ENCODE measurements at places on chromosomes 2 and 18. TPM values are rescaled to one million over a fixed set of nuclear protein-coding genes. Genes with fewer than 3 reads are reported as not detected.

The ITGAV gene
- 122 TPM for total RNA-seq

The SPHKAP gene
- total RNA-seq, result 6.9 TPM

The RFX8 gene
- total RNA-seq, result 1.1 TPM

The IL1RN gene
- 1.8 TPM for total RNA-seq

The SMARCAL1 gene
- total RNA-seq, result 13.6 TPM

The SP140 gene
- total RNA-seq, result 1.6 TPM

The KCNF1 gene
- 6.5 TPM for total RNA-seq

The SNTG2 gene
- 1.9 TPM for total RNA-seq

The UPP2 gene
- total RNA-seq, result 0.55 TPM

GRCh38 chr2:112149866-112150435, 11.8 kb downstream of the FBLN7 start:
- peaks cover 10% of the 10 kb centered on the region for H3K36me3 ChIP-seq
- H3K4me3 ChIP-seq, result no peak overlapping the region
- no peaks in the 10 kb centered on the region for H3K27me3 ChIP-seq
- no peak for DNase-seq
- no peak overlapping the region for H3K27ac ChIP-seq
- H3K4me1 ChIP-seq, result no peaks in the 10 kb centered on the region

DNA sequence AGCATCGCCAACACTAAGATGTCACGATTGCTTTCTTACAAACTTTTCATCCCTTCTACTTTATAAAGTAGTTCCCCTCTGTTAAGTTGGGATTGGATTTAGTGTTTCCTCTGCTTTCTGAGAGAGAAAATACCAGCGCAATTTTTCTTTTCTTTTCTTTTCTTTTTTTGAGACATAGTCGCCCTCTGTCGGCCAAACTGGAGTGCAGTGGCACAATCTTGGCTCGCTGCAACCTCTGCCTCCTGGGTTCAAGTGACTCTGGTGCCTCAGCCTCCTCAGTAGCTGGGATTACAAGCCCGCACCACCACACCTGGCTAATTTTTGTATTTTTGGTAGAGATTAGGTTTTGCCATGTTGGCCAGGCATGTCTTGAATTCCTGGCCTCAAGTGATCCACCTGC, 9.0 kb downstream of the RELCH start:
- H3K4me3 ChIP-seq, result no peak overlapping the region
- no peaks in the 10 kb centered on the region for H3K4me1 ChIP-seq
- DNase-seq, result no peak
- no peak overlapping the region for H3K27ac ChIP-seq

- no peaks in the 10 kb centered on the region for H3K4me1 ChIP-seq
- H3K27ac ChIP-seq, result no peak overlapping the region
- no peak for DNase-seq
- H3K4me3 ChIP-seq, result no peak overlapping the region
- H3K27me3 ChIP-seq, result no peaks in the 10 kb centered on the region
Observed at GRCh38 chr2:156864325-156864724, 393.2 kb upstream of the GALNT5 start.

GRCh38 chr18:55499526-55499925, 88.5 kb downstream of the TCF4 start:
- H3K4me1 ChIP-seq, result peaks cover 5% of the 10 kb centered on the region
- no peak for DNase-seq
- no peaks in the 10 kb centered on the region for H3K27me3 ChIP-seq
- no peak overlapping the region for H3K4me3 ChIP-seq
- H3K36me3 ChIP-seq, result no peaks in the 10 kb centered on the region

DNA sequence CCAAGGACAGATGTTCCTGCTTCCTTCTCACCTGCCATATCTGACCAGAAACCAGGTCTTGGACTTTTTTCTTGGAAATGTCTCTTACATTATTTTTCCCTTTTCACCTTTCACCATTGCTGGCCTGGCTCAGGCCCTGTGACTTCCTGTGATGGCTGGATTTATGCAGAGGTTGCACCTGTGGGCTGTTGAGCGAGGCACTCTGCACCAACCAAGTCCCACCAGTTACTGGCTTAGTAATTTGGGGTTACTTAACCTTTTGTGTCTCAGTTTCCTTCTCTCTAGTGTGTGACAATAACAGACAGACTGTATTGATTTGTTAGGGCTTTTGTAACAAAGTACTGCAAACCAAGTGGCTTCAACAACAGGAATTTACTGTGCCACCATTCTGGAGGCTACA, 110.0 kb downstream of the INSIG2 start:
- H3K27ac ChIP-seq, result no peak overlapping the region
- no peaks in the 10 kb centered on the region for H3K4me1 ChIP-seq
- H3K36me3 ChIP-seq, result no peaks in the 10 kb centered on the region
- H3K4me3 ChIP-seq, result no peak overlapping the region

DNA sequence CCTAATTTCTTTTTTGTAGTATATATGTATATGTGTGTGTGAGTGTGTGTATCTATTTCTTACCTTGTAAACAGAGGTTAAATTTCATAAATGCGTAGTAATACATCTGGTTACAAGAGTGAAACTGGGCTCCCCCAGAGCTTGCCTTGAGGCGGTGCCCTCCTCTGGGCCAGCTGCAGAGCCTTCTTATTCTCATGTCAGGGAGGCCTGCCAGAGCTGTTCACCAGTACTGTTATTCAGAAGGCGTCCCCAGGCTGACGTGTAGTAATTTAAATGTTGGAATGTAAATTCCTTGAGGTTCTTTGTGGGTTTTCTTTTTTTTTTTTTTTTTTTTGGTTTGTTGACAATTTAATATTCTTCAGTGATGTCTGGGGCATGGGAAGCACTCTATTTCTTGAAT, 11.2 kb downstream of the COPS8 start:
- H3K4me3 ChIP-seq, result no peak overlapping the region
- H3K27ac ChIP-seq, result no peak overlapping the region
- H3K27me3 ChIP-seq, result no peaks in the 10 kb centered on the region
- peaks cover 20% of the 10 kb centered on the region for H3K36me3 ChIP-seq
- no peak for DNase-seq

- DNase-seq, result no peak
- no peak overlapping the region for H3K27ac ChIP-seq
- no peak overlapping the region for H3K4me3 ChIP-seq
- H3K4me1 ChIP-seq, result peaks cover 7% of the 10 kb centered on the region
- no peaks in the 10 kb centered on the region for H3K27me3 ChIP-seq
Observed at GRCh38 chr2:105912081-105912480, 167.4 kb downstream of the NCK2 start.

DNA sequence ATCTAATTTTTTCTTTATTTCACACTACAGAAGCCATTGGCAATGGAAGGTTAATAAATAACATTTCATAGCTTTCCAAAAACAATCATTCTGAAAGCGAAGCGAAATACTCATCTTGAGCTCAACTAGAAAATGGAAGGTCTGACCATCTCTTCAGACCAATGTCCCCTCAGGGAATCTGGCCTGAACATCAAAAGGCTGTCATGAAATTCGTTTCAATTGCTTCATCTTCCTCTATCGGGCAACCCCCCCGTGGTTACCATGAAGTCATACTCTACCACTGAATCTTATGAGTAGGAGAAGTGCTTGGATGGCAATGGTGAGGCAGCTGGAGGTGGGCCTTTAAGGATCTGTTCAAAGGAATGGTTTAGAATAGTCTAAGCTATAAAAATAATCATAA, 22.9 kb upstream of the CYTIP start:
- H3K36me3 ChIP-seq, result no peaks in the 10 kb centered on the region
- no peak overlapping the region for H3K4me3 ChIP-seq
- no peak overlapping the region for H3K27ac ChIP-seq
- DNase-seq, result no peak
- H3K27me3 ChIP-seq, result no peaks in the 10 kb centered on the region

DNA sequence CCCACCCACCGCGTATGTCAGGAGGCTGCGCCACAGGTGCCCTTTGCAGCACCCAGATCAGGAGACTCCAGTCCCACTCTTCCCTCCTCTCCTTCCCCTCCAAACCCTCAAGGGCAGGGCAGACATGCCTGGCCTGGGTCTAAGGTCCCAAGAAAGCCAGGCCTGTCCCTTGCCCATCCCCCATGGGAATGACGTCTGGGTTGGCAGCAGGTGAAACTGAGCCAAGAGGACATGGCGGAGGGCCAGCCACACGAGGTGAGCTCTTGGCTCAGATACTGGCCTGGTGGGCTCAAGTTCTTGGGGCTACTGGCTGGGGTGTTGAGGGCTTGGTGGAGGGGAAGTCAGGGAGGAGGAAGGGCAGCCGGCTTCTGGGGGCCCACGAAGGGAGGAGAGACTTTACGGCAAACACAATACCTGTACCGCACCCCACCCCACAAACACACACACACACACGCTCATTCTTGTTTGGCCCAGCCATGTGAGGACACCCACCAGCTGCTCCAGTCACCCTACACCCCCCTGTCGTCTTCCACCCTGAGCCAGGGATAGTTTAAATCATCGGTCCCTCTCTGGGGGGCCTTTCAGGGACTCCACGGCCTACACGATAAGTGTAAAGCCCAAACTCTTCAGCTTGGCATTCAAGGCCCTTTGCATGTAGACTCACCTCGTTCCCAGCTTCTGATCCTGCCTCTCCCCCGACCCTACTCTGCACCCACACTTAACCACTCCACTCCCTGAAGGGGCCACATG, 24.1 kb upstream of the TNS1 start:
- no peak overlapping the region for H3K4me3 ChIP-seq
- H3K36me3 ChIP-seq, result peaks cover 3% of the 10 kb centered on the region
- H3K27ac ChIP-seq, result no peak overlapping the region

- H3K27me3 ChIP-seq, result peaks cover 28% of the 10 kb centered on the region
- H3K36me3 ChIP-seq, result peaks cover 6% of the 10 kb centered on the region
- peak overlapping the region; percentile 73 for H3K27ac ChIP-seq
- peak overlapping the region; percentile 13 for H3K4me3 ChIP-seq
- peaks cover 96% of the 10 kb centered on the region for H3K4me1 ChIP-seq
Observed at GRCh38 chr2:219515874-219516629, 1.8 kb downstream of the ASIC4 start.

DNA sequence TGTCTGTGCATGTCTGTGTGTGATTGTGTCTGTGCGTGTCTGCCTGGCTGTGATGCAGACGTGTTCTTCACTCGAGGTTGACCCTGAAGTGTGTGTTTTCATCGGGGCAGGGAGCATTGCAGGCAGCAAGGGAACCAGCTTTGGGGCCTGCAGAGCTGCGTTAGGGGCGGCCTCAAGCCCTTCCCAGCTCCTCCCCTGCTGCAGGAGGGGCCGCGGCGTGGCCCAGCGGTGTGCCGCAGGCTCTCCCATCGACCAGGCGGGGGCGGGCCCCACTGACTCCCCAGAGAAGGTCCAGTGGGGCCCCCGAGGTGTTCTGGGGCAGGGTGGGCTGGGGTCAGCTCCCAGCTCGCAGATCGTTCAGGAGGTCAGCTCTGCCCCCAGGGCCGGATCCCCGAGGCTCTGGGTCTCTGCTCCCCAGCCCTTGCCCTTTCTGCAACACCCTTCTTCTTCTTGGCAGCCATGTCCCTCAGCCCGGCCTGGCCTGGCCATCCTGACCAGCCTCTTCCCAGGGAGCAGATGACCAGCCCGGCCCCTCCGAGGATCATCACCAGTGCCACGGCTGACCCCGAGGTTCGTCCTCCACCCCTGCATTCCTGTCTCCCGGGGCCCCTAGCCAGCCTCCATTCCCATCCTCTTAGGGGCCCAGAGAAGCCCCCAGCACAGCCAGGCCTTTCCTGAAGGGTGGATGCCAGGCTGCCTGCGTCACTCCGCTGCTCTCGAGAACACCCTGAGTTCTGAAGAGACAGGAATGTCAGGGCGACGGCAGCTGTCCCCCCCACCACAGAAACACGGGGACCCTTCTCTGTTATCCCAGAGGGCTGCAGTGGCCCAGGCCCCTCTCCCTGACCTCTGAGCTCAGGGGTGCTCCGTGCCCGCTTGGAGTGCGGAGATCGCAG, 11.1 kb upstream of the KLHL30 start:
- H3K4me1 ChIP-seq, result peaks cover 11% of the 10 kb centered on the region
- no peak overlapping the region for H3K4me3 ChIP-seq
- H3K36me3 ChIP-seq, result peaks cover 3% of the 10 kb centered on the region
- no peak overlapping the region for H3K27ac ChIP-seq
- DNase-seq, result no peak
- H3K27me3 ChIP-seq, result no peaks in the 10 kb centered on the region

- no peak overlapping the region for H3K4me3 ChIP-seq
- H3K36me3 ChIP-seq, result peaks cover 47% of the 10 kb centered on the region
- H3K27me3 ChIP-seq, result no peaks in the 10 kb centered on the region
- no peak overlapping the region for H3K27ac ChIP-seq
Observed at GRCh38 chr2:120971866-120972265, 236.2 kb downstream of the GLI2 start.

DNA sequence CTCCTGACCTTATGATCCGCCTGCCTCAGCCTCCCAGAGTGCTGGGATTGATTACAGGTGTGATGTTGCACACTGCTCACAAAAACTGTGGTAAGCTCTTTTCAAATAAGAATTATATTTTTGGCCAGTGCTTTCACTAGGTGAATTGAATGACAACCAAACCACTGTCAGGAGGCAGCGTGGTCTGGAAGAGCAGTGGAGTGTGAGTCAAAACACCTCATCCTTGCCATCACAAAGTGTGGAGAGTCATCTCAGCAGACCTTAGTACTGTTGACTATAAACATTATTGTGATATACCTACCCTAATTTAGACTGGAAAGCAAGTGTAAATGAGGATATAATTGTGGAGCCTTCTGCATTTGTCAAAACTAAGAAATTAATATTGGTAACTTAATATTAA, 61.3 kb downstream of the UBE2E3 start:
- H3K4me1 ChIP-seq, result no peaks in the 10 kb centered on the region
- no peaks in the 10 kb centered on the region for H3K27me3 ChIP-seq
- H3K27ac ChIP-seq, result no peak overlapping the region
- no peak overlapping the region for H3K4me3 ChIP-seq
- no peaks in the 10 kb centered on the region for H3K36me3 ChIP-seq

DNA sequence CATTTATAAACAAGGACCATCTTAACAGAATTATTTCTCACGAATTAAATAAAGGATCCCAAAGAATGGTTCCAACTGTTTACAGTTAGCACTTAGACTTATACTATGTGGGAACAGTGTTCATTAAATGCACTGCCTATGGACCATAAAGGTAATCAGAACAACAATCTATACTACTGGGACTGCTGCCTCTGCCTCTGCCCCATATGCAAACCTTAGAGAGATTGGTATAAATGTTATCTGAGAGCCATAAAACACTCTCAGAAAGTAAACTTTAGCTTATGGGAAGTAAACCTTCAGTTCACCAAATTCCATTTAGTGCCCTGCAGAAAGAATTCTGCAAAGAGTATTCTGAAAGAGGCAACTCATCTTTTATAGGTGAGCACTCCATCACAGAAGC, 448.0 kb downstream of the NCKAP5 start:
- DNase-seq, result no peak
- H3K4me3 ChIP-seq, result no peak overlapping the region
- no peaks in the 10 kb centered on the region for H3K36me3 ChIP-seq
- no peaks in the 10 kb centered on the region for H3K27me3 ChIP-seq

All from spinal cord (tissue), 10 donors.